ENCODE measurements at places on chromosomes 5 and 9.

DNA sequence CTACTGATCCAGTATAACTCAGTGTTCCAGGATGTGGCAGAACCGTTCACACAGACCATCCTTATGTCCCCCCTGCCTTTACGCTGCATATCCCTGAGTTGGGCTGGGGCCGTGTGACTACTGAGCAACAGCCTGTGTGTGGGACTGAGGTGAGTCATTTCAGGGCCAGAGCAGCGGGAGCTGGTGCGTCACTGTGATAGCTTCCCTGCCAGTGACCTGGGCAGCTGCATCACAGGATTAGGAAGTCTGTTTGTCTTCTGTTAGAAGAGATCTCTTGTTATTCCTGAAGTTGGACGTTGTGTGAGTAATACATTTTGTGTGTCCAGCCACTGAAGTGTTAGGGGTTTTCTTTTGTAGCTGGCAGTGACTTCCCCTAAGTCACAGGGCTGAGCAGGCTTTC lies 35.6 kb downstream of the TPPP start:
- no peak for DNase-seq

GRCh38 chr5:10229306-10230048 lies 20.2 kb downstream of the ATPSCKMT start:
- DNase-seq = no peak

DNA sequence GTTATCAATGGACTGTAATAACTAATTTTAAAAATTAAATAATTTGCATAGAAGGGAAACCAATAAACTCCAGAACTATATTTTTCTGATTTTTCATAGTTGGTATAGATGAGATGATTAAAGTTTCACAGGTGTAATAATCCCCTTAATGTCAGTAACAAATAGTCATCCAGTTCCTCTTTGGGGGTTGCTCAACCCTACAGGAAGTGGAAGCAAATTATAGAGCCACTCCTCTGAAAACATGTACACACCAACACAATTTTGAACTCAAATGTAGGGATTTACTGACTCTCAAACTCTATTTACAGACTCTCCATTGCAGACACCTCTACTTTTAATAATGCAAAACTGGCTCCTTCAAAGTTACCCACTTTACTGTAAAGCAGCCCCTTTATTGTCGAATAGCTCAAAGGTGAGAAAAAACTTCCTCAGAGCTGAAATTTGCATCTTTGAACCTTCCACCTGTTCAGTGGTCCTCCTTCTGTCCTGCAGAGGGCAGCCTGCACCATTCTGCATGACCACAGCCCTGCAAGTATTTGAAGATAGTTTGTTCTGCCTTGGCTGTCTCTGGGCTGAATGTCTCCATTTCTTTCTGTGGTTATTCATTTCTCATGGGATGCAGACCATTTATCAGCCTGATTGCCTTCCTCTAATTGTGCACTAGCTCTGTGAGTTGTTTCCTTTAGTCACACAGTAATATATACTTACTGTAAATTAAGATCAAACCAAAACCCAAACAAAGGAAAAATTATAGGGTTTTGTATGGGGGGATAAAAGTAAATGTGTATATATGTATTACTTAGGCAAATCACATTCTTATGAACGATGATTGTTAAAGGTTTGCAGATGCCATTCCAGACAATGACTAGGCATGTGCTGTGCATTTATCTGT lies 383.2 kb upstream of the SGCD start:
- peak; percentile 27 for DNase-seq

- DNase-seq = no peak
Measured at GRCh38 chr5:150583541-150584225, 56.8 kb upstream of the SYNPO start.

GRCh38 chr9:16336833-16337232 lies 533.6 kb downstream of the BNC2 start:
- DNase-seq = no peak

- DNase-seq = peak; percentile 39
Measured at GRCh38 chr5:174935854-174936474, 211.6 kb downstream of the MSX2 start.

DNA sequence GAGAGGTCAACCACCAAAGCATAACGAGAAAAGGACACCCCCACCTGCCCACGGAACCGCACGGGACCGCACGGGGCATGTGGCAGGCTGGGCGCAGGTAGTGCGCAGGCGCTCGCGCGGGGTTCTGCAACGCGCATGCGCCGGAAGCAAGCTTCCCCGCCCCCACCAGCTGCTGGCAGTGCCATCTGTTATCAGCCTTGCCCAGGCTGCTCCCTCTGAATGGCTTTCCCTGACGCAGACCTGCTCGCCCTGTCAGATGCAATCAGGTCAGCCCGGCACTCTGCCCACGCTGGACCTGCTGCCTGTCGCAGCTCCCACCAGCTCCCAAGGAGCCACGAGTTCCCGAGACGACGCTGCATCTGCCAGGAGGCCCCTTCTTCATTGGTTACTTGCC lies 22.8 kb downstream of the PTCH1 start:
- no peak for DNase-seq
